ENCODE measurements at places on chromosomes 4 and X. TPM values are rescaled to one million over a fixed set of nuclear protein-coding genes. Genes with fewer than 3 reads are reported as not detected.

- no peak for DNase-seq
Measured at GRCh38 chr4:55297346-55297745, 48.7 kb upstream of the SRD5A3 start.

DNA sequence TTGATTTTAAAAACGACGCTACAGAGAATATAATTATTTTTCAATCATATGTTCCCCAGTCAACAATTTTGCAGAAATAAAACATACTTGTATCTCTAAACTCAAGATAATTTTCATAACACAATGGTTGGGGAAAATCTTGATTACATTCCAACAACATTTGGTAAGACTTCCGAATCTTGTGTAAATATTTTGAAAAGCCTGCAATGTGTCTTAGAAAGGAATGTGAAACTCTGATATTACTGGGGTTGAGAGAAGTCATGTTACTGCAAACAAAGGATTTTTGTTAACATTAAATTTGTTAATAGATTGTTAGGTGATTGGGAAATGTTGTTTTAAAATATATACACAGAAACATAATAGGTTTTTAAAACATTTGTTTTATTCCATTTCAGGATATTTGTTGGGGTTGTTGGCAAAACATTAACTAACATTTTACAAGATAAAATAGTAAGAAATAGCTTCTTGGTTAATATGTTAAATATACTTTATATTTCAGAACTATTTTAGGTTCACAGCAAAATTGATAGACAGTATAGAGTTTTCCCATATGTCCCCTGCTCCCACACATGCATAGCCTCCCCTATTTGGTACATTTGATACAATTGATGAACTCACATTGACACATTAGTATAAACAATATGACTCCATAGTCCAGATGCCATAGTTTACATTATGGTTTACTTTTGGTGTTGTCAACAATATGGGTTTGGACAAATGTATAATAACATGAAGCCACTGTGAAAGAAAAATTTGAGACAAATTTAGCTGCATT lies 218.6 kb upstream of the FAM47A start:
- DNase-seq = no peak

DNA sequence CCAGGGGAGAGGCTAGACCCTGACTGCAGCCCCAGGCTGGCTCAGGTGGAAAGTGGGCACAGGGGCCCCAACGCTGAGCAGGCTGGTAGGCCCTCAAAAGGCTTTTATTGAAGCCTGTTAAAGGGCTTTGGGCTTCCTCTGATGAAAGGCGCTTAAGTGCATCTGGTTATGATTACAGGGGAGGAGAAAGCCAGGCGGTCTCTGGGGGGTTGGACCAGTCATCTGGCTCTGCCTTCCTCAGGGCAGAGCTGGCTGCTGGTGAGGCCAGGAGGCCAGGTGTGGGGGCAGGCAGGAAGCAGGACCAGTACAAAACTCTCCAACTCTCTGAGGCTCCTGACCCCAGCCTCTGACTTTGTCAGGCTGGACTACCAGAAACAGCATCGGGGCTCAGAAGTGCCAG lies 68.8 kb upstream of the BCOR start:
- no peak for DNase-seq

DNA sequence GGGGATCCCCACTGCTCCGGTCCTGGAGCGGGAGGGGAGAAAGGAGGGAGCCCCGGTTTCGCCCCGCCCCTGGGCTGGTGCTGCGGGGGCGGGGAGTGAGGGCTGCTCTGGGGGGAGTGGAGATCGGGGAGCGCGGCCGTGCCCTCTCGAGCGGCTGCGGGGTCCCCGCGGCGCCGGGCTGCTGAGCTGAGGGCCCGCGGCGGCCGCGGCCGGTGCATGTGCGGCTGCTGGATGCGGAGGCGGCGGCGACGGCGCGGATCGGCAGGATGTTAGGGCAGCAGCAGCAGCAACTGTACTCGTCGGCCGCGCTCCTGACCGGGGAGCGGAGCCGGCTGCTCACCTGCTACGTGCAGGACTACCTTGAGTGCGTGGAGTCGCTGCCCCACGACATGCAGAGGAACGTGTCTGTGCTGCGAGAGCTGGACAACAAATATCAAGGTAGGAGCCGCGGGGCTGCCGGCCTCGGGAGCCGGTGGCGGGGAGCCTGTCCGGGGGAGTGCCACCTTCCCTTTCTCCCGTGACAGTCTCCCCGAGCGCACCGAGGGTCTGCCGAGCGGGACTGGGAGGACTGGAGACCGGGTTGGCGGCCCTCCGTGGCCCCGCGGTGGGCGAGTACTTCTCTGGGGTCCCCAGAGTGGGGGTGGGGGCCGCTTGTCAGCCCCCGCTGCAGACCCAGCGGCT lies at the start of gene ING2:
ING2 (plus strand) TSS at position 129 of the 681 bp plus-strand sequence; CDS start at position 267, 138 bp downstream.
- no peak for DNase-seq

DNA sequence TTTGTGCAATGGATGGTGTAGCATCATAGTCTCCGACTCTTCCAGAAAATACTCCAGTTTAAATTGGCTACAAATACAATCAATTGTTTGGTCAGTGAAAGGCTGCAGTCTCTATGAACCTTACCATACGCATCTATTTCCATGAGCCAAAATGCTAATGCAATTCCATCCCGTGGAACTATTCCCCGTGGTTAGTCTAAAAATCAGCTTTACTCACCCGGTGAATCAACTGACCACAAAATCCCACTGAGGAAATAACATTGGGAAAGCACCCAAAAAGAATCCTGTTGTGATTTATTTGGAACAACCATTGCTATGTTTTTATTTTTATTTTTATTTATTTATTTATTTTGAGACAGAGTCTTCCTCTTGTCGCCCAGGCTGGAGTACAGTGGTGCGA lies 87.1 kb downstream of the DHX15 start:
- no peak for DNase-seq

- DNase-seq = no peak
Measured at GRCh38 chr4:83810428-83810827, 274.5 kb downstream of the GPAT3 start.

DNA sequence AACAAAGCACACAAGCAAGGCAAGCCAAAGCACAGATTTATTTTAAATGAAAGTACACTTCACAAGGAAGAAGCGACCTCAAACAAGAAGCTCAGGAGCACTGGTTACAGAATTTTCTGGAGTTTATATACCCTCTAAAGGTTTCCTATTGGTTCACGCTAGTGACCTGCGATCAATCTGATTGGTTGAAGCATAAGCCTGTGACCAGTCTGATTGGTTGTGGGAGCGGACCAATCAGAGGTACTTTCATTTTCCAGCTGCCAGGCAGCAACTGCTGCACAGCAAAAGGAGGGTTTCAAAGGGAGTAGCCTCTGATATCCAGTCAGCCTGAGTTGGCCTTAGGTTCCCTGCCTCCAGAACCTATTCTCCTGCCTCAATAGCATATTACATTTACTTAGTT lies 4.6 kb upstream of the AREG start:
- DNase-seq = no peak

DNA sequence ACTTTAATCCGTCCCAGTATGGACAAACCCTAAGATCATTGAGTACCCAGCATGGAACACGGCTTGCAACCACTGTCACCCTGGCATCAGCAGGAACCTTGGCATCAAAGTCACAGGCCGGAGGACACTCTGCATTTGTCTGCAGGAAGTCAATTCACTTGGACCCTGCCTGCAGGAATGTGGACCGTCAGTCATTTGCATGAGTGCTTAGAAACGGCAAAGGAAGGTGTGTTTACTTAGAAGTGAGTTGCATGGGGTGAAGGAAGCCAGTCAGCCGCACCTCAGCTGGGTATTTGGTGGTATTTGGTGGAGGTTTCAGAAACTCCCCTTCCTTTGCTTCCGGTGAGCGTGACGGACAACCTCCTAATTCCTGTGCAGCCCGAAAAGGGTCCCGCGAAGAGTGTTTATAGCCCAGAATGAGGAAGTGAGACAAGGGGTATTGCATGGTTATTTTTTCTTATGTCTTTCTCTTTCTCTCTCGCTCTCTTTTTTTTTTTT lies 15.5 kb downstream of the P2RY8 start:
- DNase-seq = no peak

DNA sequence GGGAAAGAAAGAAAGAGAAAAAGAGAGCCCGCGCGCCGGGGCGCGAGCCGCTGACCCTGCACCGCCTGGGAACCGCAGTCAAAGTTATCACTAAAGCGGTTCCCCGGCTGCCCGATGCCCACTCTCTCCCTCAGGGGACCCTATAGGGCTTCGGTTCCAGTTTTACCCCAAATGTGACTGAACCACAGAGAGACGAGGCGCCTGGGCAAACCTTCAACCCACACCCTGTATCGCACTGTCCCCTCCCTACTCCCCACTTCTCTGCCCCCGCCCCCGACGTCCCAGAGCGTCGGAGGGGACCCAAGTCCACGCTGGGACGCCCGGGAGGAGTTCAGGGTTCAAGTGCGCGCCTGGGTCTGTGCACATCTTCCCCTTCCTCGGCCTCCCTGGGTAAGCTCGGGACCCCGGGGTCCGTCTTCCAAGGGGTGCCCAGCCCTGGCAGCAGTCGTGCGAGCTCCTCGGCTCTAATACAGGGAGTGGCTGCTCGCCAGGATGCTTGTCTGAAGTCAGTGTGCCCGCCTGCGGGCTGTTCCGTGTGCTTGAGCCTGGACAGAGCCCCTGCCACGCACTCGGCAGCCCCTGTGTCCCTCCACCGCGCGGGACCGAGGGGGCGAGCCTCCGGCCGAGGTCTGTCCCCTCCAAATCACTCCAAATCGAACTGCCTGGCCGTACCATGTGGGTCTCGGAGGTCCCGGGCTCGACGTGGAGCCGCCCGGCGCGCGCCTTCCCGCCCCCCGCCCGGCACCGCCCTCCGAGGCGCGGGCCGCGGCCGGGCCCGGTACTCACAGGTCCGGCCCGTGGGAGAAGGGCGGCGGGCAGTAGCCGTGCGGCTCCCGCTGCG lies 960 bp downstream of the TRPC3 start:
- DNase-seq = no peak

DNA sequence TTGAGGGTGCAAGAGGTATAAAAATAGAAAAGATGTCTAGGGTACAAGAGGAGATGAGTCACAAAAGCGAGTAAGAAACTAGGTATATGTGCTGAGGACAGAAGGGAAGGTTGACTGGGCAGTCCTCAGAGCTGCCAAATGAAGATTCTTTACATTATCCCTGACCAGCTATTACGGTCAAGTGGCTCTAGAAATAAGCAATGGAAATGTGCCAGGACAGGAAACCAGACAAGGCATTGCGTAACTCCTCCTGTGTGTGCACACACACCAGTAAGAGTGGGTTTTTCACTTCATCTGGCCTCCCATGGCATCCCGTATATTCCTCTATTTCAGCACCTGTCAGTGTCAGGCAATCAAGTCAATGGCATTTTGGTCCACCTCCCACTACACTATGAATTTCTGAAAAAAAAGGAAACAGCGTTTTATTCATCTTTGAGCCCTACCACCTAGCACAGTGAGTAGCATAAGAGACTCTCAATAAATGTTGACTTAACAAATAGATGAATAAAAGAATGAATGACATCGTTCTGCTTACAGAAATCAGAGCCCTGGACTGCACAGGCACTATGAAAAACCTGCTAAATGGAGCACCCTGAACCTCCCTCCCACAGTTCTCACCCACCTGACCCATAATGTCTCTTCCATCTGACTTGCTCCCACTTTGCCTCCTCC lies 62.6 kb upstream of the KLF3 start:
- no peak for DNase-seq

DNA sequence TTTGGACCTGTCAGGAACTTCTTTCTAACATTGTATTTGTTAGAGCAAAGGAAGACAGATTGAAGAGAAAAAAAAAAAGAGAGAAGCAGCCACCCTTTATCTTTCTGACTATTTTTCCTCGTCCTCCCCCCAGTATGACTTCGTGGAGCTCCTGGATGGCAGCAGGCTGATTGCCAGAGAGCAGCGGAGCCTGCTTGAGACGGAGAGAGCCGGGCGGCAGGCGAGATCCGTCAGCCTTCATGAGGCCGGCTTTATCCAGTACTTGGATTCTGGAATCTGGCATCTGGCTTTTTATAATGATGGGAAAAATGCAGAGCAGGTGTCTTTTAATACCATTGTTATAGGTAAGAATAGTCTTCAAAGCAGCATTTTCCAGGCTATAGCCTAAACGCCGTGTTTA lies 237.7 kb downstream of the DCTD start:
- no peak for DNase-seq

DNA sequence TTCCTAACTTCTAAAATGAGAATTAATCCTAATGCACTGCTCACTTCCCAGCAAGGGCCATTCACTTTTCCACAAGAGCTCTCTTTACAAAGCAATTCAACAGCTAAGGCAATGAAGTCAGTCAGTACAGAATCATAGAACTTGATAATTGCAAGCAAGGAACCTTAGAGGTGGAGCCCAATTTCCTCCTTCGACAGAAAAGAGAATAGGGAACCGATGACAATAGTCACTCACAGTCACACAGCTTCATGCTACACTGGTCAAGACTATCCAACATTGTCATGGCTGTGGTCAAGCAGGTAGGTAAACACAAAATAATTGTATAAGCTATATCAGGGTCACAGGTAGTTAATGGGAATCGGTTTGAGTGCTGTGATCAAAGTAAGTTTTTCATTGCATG lies 90.0 kb downstream of the ELOVL6 start:
- DNase-seq = no peak

DNA sequence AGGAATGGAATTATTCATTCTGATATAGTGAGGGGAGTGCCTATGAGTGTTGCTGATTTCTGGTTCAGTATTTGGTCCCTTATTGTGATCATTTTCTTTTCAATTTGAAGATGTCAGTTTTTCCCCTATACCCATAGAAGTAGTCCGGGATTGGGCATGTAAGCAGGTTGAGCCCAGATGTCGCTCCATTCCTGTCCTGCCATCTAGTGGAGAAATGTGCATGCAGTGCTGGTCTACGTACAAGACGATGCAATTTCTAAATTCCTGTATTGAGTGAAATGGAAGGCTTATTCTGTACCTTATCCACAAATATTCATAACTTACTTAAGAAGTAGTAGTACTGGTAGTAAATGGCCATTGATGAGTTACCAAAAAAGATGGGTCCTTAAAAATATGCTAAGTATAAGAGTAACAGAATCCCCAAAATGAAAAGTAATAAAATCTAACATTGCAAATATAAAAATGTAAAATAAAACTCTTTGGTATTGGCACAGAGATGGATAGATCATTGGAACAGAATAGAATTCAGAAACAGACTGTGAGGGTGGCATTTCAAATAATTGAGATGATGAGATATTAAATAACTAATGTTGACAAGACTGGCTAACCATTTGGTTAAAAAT lies 60.9 kb downstream of the UGT8 start:
- DNase-seq = peak; percentile 50

DNA sequence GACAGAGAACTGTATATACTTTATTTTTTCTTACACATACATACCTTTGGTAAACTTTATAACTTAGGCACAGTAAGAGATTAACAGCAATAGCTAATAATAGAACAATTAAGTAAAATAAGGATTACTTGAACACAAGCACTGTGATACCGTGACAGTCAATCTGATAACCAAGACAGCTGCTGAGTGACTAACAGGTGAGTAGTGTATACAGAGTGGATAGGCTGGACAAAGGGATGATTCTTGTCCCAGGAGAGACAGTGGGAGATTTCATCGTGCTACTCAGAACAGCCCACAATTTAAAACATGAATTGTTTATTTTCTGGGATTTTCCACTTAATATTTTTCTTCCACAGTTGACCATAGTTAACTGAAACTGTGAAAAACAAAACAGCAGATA lies 411.8 kb downstream of the PPP1R2C start:
- no peak for DNase-seq

Gene SEL1L3
- total RNA-seq = 123 TPM

Gene RASL11B
- 0.67 TPM for total RNA-seq

Gene UBA1
- 199 TPM for total RNA-seq

Gene PALLD
- total RNA-seq = 77.4 TPM

Gene ZFX
- total RNA-seq = 17.6 TPM

Gene TRO
- 17.1 TPM for total RNA-seq

Data from kidney epithelial cell (primary cell).